ENCODE measurements at places on chromosomes 5 and 9. TPM values are rescaled to one million over a fixed set of nuclear protein-coding genes. Genes with fewer than 3 reads are reported as not detected.

CNTLN gene
- 3.5 TPM for total RNA-seq

TRIM7 gene
- total RNA-seq: 1.2 TPM

POLR3G gene
- 1.2 TPM for total RNA-seq

NDFIP1 gene
- 72.7 TPM for total RNA-seq

FBP1 gene
- not detected for total RNA-seq

GZMA gene
- total RNA-seq: not detected

ZNF366 gene
- 0.39 TPM for total RNA-seq

ECSCR gene
- total RNA-seq: not detected

VPS13A gene
- total RNA-seq: 18.5 TPM

CCDC152 gene
- 0.39 TPM for total RNA-seq

WDR36 gene
- 19.6 TPM for total RNA-seq

SLC2A8 gene
- total RNA-seq: 11.2 TPM

SHISAL2B gene
- not detected for total RNA-seq

TMC1 gene
- total RNA-seq: 0.79 TPM

FAM200C gene
- 2.4 TPM for total RNA-seq

IL9 gene
- total RNA-seq: not detected

PFDN1 gene
- 57.7 TPM for total RNA-seq

PCDHB8 gene
- not detected for total RNA-seq

ANAPC2 gene
- total RNA-seq: 48.3 TPM

ROR2 gene
- total RNA-seq: 21.6 TPM

MSMP gene
- total RNA-seq: not detected

GABRB2 gene
- 0.39 TPM for total RNA-seq

POU5F2 gene
- 1.4 TPM for total RNA-seq

UBAP1 gene
- total RNA-seq: 36.0 TPM

HRH2 gene
- not detected for total RNA-seq

CD14 gene
- 0.33 TPM for total RNA-seq

HBEGF gene
- total RNA-seq: 1.2 TPM

CCL19 gene
- not detected for total RNA-seq

EMB gene
- total RNA-seq: 2.2 TPM

FRMD3 gene
- total RNA-seq: 0.98 TPM
